ENCODE measurements at places on chromosomes 4 and X.

DNA sequence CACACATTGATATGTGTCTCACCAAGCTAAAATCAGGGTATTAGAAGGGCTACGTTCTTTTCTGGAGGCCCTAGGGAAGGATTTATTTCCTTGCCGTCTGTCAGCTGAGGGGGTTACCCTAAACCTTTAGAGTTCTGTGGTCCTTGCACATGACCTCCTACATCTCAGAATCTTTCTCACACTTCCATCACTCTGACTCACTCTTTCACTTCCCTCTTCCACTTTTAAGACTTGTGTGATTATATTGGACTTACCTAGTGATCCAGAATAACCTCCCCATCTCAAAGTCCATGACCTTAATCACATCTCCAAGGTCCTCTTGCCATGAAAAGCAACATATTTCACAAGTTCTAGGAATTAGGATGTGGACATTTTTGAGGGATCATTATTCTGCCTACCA lies 53.6 kb upstream of the FUNDC1 start:
- DNase-seq = no peak

- DNase-seq = no peak
Observed at GRCh38 chrX:118221270-118221669, 104.7 kb upstream of the KLHL13 start.

DNA sequence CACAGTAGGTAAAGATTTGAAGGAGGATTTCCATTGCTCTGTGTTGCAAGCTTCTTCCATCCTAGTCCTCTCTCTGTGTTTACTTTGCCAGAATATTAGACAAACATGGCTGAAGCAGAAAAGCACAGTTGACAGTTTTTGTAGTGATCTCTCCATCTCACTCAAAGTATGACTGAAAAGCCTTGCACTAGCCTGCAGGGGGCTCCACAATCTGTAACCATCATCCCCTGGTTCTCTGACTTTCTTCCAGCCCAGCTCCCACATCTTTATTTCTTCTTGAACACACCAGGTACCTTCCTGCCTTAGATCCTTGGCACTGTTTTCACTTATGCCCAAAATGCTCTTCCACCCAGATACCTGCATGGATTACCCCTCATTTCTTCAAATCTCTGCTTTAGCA lies 34.1 kb upstream of the HHIP start:
- peak; percentile 53 for DNase-seq

DNA sequence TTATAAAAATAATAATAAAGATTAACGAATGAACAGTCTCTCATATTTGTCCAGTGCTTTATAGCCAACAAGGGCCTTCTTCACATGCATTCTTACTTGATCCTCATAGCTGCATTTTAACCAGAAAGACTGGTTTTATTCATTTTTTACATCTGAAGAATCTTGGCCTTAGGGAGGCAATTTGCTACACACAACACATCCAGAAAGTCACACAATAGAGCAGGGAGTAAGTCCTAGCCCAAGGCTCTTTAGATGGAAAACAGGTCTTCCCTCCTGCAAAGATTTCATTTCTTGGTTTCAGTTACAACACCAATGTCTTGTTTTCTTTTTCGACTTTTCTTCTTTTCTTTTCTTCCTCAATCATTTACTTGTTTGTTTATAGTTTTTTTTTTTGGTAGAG lies 13.0 kb upstream of the C1GALT1C1 start:
- DNase-seq = no peak

DNA sequence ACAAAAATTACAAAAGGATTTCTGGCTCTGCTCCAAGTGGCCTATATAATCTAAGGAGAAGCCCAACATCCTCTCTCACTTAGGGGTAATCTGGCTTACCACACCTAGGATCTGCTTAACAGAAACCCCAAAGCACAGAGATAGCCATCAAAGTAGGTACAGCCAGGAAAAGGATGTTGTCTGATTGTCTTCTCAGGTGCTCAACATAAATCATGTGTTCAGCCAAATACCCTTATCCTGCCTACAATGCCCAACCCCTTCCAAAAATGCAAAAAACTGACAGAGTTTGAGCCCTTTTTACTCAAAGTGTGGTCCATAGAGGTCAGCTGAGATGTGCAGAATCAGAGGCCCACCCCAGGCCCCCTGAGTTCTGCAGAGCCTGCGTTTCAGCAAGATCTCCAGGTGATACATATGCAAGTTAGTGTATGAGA lies 53.9 kb downstream of the PPM1K start:
- no peak for DNase-seq

DNA sequence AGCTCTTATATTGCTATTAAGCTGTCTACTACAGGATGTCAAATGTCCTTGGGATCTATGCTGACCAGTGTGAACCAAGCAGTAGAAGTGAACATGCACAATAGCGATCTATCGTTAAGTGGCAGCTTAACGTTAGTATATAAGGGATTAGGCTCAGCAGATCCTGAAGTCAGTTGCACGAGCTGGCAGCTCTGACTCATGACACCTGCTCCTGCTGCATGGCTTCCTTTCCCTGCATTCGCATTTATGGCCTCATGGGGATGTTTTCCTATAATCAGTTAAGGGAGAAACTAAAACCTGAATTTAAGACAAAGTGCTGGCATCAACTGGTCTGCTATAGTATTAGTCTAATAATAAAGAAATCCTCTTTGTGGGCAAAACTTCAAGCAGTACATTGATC lies 12.7 kb upstream of the MCUB start:
- no peak for DNase-seq

DNA sequence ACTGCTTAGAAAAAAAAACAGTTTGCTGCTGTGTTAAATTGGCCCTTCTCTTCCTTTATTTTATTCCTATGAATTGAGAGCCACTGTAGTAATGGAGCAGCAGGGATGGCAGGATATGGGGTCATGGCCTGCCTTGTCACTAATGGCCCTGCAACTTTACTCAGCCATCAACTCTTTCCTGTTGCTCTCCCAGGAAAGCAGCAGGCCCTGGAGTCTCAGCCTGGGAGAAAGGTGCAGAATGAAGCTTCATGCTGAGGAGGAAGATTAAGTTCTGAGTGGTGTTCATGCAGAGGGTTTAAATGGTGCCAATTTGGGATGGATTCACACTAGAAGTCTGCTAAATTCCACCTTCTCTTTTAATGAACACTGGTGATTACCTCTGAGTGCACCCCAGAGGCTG lies 285.6 kb downstream of the GPAT3 start:
- DNase-seq = no peak

- DNase-seq = no peak
Observed at GRCh38 chrX:8341814-8342590, 122.6 kb upstream of the VCX3B start.

- DNase-seq = no peak
Observed at GRCh38 chrX:121356850-121357171, 309.4 kb downstream of the GLUD2 start.

DNA sequence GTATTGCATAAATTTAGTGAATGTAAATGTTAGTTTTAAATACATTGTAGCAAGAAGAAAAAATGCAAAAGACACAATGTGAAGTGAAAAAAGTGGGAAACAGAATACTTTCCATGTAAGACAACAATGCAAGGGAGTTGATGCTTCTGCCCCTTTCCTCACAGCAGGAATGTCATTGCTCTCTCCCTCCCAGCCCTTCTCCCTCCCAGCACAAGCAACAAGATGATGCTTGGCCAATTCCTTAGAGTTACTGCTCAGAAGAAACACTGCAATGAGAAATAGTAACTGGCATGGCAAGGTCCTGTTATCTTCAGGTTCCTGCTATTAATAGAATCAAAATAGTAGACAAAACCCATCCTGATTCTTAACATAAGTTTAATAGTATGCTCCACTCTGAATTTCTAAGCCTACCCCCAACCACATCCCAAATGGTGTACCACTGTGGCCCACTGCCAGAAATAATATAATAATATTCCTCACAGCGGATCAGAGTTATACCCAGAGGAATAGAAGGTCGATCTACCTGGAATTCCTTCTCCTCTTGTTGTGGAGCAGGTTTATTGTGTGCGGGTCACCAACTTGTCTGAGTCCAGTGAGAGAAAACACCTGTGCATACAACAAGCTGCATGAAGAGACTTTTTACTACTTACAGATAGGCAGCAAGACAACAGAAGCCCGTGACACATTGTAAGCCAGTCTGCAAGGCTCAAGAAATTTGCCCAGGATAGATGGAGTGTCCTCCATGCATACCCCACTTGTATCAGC lies 69.8 kb upstream of the SLC7A11 start:
- DNase-seq = no peak

- DNase-seq = no peak
Observed at GRCh38 chr4:91198951-91199350, 1071.8 kb downstream of the CCSER1 start.

GRCh38 chrX:129717892-129718291 lies 20.9 kb upstream of the XPNPEP2 start:
- DNase-seq = no peak

DNA sequence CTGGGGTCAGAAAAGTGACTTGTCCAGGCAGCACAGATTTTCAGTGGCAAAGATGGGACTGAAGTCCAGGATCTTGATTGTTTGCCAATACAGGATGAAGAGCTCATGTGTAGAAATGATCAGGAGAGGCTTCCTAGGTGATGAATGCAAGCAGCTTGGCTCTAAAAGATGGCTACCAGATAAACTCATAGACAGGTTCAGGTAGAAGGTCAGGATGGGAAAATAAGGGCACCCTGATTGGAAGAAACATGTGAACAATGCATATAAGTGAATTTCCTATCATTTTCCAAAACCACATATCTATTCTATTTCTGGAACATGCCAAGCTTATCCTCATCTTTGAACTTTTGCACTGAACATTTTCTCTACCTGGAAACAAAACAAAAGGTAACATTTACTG lies 87.7 kb downstream of the FAM13A start:
- no peak for DNase-seq
